Body of pancreas (tissue), 4 donors: ENCODE measurements at places on chromosomes 4 and X.

- peaks cover 19% of the 10 kb centered on the region for H3K4me1 ChIP-seq
- H3K4me3 ChIP-seq: no peak overlapping the region
- H3K27me3 ChIP-seq: no peaks in the 10 kb centered on the region
- DNase-seq: no peak
- H3K36me3 ChIP-seq: no peaks in the 10 kb centered on the region
These were observed 168.1 kb upstream of the SLC7A11 start for GRCh38 chr4:138410266-138410665.

DNA sequence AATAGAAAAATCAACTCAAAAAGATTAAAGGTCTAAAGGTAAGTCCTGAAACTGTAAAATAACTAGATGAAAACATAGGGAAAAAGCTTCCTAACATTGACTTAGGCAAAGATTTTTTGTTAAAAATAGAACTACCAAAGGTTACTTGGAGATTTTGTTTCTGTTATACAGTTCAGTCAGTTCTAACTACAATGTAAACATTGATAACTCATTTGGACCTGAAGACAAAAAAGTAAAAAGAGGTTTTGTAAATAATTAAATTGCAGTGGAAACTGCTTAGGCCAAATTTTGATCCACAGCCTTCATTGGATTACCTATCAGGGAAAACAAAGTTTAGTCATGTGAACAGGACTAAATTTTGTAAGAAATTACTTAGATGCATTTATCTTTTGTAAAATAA, 101.8 kb downstream of the SLITRK2 start:
- H3K36me3 ChIP-seq: no peaks in the 10 kb centered on the region
- H3K4me1 ChIP-seq: no peaks in the 10 kb centered on the region
- H3K4me3 ChIP-seq: no peak overlapping the region

DNA sequence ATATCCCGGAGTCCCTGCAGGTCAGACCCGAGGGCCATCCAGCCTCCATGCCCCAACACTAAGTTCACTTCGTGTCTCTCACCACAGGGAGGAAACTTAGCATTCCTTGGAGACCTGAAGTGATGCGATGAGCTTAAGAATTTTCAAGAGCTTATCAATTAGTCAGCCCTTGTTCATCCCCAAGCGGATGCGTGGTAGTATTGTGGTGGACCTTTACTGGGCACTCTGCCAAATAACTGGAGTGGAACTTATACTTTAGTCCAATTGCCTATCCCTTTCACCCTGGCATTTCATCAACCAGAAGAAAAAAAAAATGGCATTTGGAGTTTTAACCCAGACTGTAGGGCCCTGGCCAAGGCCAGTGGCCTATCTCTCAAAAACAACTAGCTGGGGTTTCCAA, 137.1 kb downstream of the RELL1 start:
- peaks cover 2% of the 10 kb centered on the region for H3K36me3 ChIP-seq
- no peaks in the 10 kb centered on the region for H3K27me3 ChIP-seq
- no peak for DNase-seq
- no peaks in the 10 kb centered on the region for H3K4me1 ChIP-seq
- no peak overlapping the region for H3K27ac ChIP-seq
- no peak overlapping the region for H3K4me3 ChIP-seq

DNA sequence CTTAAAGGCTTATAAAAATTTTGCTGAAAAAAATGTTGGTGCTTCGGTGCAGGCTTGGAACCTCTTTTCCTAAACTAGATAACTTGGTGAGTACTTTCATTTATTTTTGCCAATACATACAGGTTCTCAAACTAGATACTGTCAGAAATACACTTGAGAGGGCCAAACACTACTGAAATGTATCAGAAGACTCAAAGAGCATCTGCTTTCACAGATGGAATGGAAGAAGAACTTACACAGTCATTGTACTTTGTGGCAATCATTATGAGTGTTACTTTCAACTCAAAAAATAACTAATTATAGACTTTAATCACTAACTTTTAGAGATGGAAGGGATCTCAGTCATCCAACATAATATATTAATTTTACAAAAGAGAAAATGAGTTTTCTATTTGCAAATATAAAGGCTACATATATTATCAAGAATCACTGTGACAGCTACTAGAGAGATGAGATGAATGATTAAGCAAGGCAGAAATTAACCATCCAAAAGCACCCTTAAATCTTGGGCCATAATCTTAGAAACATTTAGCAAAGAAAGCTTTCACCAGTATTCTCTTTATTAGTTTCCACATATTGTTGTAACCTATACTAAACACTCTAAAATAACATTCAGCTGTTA, 1.0 kb downstream of the ENAM start:
- peaks cover 7% of the 10 kb centered on the region for H3K4me1 ChIP-seq
- no peaks in the 10 kb centered on the region for H3K36me3 ChIP-seq
- H3K27me3 ChIP-seq: no peaks in the 10 kb centered on the region
- H3K4me3 ChIP-seq: no peak overlapping the region

GRCh38 chrX:49901048-49901447, 21.3 kb upstream of the CLCN5 start:
- H3K4me3 ChIP-seq: no peak overlapping the region
- H3K4me1 ChIP-seq: no peaks in the 10 kb centered on the region
- DNase-seq: no peak
